Activated CD4-positive, alpha-beta memory T cell treated with anti-CD3 and anti-CD28 coated beads for 36 hours (primary cell): ENCODE measurements at places on chromosomes 6 and 20. TPM values are rescaled to one million over a fixed set of nuclear protein-coding genes. Genes with fewer than 3 reads are reported as not detected.

DNA sequence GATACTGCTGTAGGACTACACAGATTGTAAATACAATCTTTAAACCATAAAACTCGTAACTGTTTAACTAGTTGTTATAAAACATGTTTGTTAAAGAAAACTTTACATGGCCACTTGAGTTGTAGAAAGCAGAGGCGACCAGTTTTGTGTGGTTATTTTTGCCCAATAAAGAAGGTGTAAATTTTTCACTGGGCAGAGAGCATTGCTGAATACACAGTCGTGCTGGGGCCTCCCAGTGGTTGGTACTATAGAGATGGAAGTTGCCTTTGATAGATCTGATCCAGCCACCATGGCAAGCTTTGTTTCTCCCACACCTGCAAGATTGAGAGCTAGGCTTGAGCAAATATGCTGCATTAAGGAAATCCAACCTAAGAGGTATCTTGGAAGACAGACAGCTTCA, 34.0 kb upstream of the YWHAB start:
- DNase-seq: no peak
- H3K27me3 ChIP-seq: peaks cover 2% of the 10 kb centered on the region
- no peaks in the 10 kb centered on the region for H3K36me3 ChIP-seq
- H3K4me1 ChIP-seq: no peaks in the 10 kb centered on the region
- H3K4me3 ChIP-seq: no peak overlapping the region

SOX18 gene
- total RNA-seq: not detected

DNA sequence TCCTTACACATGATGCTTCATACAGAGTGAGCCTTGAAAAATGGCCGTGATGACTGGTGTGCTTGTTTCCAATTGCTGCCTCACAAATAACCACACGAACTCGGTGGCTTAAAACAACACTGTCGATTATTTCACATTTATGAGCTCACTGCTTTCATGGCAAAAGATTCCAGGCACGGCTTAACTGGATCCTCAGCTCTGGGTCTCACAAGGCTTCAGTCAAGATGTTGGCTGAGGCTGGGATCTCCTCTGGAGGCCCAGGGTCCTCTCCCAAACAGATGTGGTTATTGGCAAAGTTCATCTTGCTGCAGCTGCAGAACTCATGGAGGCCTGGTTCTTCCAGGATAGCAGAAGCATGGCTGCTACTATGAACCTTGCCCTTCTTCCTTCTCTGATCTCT, 144.6 kb downstream of the TFAP2C start:
- no peak for DNase-seq
- no peaks in the 10 kb centered on the region for H3K36me3 ChIP-seq
- no peak overlapping the region for H3K27ac ChIP-seq
- no peak overlapping the region for H3K4me3 ChIP-seq
- H3K27me3 ChIP-seq: peaks cover 5% of the 10 kb centered on the region

DNA sequence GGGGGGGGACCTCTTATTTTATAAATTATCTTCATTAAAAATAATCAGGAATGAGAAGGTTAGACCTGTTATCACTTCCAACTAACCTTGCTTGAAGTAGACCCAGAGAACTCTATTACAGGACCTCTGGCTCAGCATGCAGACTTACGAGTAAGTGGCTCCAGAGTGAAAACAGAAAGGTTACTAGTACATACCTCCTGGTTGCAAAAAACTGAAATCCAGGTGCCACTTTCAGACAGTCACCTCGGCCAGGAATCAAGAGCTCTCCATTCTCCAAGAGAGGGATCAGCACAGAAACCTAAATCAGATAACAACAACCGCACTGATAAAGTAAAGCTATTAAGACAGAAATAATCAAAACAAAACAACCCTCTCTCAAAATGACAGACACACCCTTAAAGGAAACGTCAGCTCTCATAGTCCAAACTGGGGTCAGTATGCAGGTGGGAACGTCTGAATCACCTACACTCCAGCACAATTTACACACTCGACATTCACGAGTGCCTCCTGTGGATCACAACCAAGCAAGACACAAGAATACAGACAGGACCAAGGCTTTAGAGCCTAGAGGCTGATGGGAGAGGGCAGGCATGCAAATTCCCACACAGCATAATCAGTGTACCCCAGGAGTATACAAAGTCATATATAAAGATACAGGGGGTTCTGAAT, 31.8 kb downstream of the MDN1 start:
- no peak overlapping the region for H3K27ac ChIP-seq
- no peak for DNase-seq
- no peaks in the 10 kb centered on the region for H3K4me1 ChIP-seq
- peaks cover 52% of the 10 kb centered on the region for H3K36me3 ChIP-seq

SPATS1 gene
- total RNA-seq: not detected

- DNase-seq: no peak
- peaks cover 2% of the 10 kb centered on the region for H3K4me1 ChIP-seq
- no peaks in the 10 kb centered on the region for H3K27me3 ChIP-seq
Observed at GRCh38 chr6:142627474-142627873, 317.5 kb downstream of the HIVEP2 start.
